ENCODE measurements at places on chromosomes 3 and 15.
A peak's percentile ranks its signal among the peaks of the same experiment; 100 is the strongest.

- no peak for DNase-seq
Observed at GRCh38 chr3:128398586-128398985, 68.1 kb downstream of the DNAJB8 start.

GRCh38 chr3:104546301-104546700 is 820.4 kb upstream of the ALCAM start:
- no peak for DNase-seq

- DNase-seq, result peak; percentile 53
Observed at GRCh38 chr3:10334459-10334858, 13.5 kb upstream of the SEC13 start.

DNA sequence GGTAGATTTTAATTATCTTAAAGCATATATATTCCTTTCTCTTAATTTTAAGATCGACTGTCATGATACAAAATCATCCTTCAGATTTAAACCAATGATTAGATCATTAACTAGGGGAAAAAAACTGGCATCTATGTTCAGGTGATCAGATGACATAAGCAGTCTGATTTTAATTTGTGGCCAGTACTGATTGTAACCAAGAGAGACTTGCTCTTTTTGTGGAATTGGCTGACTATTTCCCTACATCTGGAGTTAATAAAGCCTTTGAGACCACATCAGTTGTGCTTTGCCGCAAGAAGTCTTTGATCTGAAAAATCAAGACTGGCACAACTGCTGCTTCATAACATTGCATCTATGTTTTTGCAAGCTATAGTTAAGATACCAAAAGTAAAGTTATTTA is 148.4 kb upstream of the CGNL1 start:
- DNase-seq, result peak; percentile 86

GRCh38 chr15:80599359-80599758 is 95.8 kb upstream of the ABHD17C start:
- DNase-seq, result peak; percentile 71

- no peak for DNase-seq
Observed at GRCh38 chr3:171768281-171768900, 41.9 kb downstream of the PLD1 start.

DNA sequence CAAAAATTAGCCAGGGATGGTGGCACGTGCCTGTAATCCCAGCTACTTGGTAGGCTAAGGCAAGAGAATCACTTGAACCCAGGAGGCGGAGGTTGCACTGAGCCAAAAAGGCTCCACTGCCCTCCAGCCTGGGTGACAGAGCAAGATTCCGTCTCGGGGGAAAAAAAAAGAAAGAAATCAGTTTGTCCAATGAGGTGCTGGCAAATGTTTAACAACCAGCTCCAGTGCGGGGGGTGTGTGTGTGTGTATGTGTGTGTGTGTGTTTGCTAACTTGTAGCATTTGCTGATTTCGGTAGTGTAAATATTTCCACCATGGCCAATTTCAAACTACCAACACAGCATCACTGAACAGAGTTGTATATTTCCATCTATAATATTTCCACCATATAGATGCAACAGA is 23.8 kb upstream of the IDH2 start:
- no peak for DNase-seq

DNA sequence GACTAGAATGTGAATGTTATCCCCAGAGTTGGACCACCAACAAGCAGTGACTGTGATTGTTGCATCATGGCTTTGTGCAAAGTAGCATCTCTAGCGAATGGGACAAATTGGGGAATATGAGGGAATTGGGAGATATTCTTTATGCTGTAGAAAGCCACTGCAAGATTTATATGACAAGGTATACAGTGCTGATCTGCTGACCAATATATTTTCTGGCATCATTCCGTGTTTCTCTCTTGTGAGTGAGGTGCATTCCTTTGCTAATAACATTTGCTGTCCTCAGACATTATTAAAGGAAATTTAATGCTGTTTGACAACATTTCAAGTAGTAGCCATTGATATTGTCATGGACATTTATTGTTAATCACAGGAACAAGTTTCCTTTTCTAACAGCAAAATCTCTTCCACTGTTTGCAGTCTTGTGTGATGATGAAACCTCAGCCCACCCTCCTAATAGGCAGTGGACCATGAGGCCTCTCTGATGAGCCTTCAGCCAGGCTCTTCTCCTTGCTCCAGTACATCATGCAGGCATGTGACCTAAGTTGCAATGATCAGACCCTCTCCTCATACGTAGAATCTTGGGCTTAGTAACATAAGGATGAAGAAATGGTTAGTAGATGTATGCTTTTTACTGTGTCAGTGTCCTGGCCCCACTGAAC is 16.1 kb downstream of the CNTN4 start:
- no peak for DNase-seq

DNA sequence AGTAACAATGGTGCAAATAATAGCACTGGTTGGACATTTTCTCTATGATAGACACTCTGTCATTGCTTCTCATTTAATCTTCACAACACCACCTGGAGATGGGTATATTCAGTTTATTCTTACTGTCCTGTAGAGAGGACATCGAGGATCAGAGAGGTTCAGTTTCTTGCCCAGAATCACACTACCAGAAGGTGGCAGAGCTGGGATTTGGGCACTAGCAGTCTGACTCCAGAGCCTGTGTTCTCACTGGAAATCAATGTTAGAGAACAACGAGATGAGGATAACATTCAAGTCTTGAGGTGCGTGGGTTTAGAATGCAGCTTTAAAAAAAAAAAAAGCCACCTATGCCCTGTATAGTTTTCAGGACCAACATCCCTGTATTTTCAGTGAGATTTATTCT is 127.8 kb downstream of the SYNPR start:
- no peak for DNase-seq

- DNase-seq, result peak; percentile 25
Observed at GRCh38 chr3:154904328-154904727, 175.8 kb upstream of the MME start.

- DNase-seq, result no peak
Observed at GRCh38 chr15:75153565-75154276, 48.0 kb upstream of the C15orf39 start.

DNA sequence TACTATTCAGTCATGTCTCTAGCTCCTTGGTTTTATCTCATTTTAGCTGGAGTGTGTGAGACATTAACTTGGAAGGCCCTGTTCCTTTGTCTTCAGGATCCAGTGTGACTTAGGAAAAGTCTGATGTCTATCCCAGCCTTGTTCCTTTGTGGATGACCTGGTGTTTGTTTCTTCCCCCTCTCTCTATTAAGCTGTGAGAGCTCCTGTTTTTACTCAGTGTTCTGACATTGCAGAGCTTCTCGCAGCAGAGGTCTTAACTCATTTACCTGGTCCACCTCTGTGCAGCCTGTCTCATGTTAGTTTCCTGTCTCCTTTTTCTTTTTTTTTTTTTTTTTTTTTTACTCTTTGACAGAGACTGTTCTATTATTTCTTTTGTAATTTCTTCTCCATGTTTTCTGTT is 43.1 kb downstream of the KLF13 start:
- DNase-seq, result no peak

GRCh38 chr3:51024765-51025632 is 350.3 kb downstream of the DOCK3 start:
- DNase-seq, result no peak

GRCh38 chr3:122890077-122890719 is 95.3 kb downstream of the SLC49A4 start:
- DNase-seq, result peak; percentile 64

- DNase-seq, result no peak
Observed at GRCh38 chr3:24578951-24579421, 84.3 kb upstream of the THRB start.

GRCh38 chr15:45873781-45874180 is 239.0 kb downstream of the SQOR start:
- no peak for DNase-seq

DNA sequence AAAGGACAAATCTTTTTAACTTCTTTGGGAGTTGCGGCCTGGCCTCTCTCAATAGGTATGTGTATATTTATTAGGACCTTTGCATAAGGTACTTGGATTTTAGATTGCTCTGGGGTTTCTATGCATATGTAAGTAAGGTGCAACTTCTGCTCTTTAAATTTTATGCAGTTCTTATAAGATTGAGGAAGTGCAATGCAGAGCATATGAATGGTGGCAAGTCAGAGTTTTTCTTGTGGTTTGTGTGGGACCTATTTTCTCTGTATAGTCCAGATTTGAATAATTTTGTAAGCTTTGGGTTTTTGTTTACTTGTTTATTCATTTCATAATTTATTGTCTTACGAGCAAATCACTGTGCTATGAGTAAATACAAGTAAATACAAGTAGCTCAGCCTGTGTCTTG is 101.5 kb downstream of the ATG7 start:
- no peak for DNase-seq

DNA sequence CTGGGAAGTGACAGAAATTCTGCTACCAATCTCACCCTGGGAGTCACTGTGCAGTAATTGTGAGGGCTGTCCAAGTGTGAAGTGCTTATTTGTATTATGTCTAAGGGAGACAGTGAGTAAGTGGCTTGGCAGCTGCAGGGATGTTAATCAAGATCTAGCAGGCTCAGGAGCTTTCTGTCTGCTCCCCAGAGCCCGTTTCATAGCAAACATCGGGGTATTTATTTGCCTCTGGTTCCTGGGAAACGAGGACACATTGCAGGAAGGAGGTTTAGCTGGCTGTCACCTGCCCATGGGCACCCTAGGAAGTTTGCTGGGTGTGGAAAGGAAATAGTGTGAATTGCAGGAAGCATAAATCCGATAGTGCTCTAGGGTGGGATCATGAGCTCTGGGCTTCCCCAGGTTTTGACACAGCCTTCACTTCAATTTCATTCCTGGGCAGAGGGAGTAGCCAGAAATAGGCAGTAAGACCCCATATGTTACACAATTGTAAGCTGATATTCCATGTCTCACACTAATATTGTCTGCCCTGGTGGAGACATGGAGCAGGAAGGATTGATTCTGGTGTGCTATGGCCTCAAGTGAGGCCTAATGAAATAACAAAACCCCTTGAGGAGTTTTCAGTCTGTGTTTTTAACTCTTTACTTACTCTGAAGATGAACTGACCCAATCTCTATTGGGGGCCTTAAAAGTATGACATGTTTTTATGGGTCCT is 74.1 kb upstream of the MITF start:
- peak; percentile 16 for DNase-seq

DNA sequence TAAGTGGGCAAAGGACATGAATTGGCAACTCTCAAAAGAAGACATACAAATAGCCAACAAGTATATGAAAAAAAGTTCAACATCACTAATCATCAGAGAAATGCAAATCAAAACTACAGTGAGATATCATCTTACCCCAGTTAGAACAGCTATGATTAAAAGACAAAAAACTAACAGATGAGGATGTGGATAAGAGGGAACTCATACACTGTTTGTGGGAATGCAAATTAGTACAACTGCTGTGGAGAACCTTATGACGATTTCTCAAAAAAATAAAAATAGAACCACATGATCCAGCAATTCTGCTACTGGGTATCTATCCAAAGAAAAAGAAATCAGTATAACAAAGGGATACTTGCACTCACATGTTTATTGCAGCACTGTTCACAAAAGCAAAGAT is 28.6 kb downstream of the NEK10 start:
- DNase-seq, result no peak

- no peak for DNase-seq
Observed at GRCh38 chr3:15120986-15121385, 22.0 kb upstream of the RBSN start.

DNA sequence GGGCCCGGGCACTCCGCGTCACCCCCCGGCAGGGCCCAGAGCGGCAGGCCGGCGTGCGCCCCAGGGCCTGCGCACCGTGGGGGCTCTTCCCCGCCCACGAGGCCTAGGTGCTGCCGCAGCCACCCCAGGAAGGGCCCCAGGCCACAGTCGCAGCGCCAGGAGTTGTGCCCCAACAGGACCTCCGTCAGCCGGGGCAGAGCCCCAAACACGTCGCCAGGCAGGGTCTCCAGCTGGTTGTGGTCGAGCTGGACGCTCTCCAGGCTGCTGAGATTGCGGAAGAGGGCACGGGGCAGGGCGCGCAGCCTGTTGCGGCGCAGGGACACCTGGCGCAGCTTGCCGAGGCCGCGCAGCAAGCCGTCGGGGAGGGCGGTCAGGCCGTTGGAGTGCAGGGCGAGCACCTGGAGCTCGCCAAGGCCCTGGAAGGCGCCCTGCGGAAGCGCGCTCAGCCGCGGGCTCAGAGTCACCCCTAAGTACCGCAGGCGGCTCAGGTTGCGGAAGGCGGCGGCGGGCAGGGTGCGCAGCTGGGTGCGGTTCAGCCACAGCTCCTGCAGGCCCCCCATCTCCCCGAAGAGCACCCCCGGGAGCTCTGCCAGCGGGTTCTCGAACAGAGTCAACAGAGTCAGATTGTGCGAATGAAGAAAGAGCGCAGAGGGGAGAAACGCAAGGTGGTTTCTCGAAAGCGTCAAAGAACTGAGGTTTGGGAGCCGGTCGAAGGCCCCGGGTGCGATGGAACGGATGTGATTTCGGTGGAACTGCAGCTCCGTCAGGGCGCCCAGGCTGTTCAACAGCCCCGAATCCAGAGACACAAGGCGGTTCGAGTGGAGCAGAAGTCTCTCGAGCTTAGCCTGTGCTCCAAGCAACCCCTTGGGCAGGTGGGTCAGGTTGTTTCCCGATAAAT is 2.0 kb downstream of the GP5 start:
- DNase-seq, result no peak

GRCh38 chr3:23835802-23836201 is 30.0 kb downstream of the UBE2E1 start:
- no peak for DNase-seq

- DNase-seq, result peak; percentile 71
Observed at GRCh38 chr3:12405432-12406272, 78.6 kb upstream of the TSEN2 start.

DNA sequence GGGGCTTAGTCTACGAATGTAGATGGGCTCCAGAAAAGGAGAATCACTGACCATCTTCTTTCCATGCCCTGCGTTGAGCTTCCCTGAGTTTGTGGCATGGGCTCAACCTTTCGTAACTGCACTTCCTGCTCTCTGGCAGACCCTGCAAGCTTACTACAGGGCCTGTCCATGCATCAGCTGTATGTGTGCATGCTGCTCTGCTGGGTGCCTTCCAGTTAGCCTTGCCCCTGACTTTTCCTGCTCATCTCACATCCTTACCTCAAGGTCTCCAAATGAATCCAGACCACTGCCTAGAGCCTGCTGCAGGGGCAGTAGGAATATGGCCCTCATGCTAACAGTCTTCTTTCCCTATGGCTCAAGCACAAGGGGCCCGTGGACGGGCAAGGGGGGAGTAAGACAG is 2.0 kb upstream of the TF start:
- DNase-seq, result no peak

- no peak for DNase-seq
Observed at GRCh38 chr3:10392244-10392643, 71.3 kb upstream of the SEC13 start.

DNA sequence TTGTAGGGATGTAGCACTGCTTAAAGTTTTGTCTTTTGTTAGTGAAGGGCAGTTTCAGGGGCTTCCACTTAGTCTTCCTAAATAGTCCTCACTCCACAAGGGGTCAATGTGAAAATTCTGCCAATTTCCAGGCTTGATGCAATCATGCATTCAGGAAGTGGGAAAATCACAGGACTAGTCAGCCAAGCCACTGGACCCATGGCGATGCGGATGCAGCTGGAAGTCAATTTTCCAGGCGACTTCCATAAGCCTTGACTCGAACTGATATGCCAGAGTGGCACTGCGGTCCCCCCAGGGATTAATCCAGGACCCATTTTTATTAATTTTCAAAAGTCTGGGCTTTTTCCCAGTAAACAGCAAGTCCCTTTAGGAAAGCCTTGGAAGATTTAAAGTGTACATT is 26.1 kb downstream of the GBE1 start:
- no peak for DNase-seq

All from fibroblast of skin of right biceps (primary cell).